ENCODE measurements at places on chromosomes 6 and 20. TPM values are rescaled to one million over a fixed set of nuclear protein-coding genes. Genes with fewer than 3 reads are reported as not detected.

LAMP5 gene
- total RNA-seq: 0.74 TPM

TMEM200A gene
- 3.9 TPM for total RNA-seq

ENPP3 gene
- 2.0 TPM for total RNA-seq

HLA-DQB1 gene
- 3.2 TPM for total RNA-seq

TSPO2 gene
- not detected for total RNA-seq

CLPSL2 gene
- total RNA-seq: not detected

CDC40 gene
- 17.4 TPM for total RNA-seq

TPBG gene
- 23.8 TPM for total RNA-seq

MAS1 gene
- total RNA-seq: 0.49 TPM

- H3K27me3 ChIP-seq: no peaks in the 10 kb centered on the region
- H3K27ac ChIP-seq: no peak overlapping the region
- no peaks in the 10 kb centered on the region for H3K4me1 ChIP-seq
- DNase-seq: no peak
- no peak overlapping the region for H3K4me3 ChIP-seq
- H3K36me3 ChIP-seq: no peaks in the 10 kb centered on the region
Measured at GRCh38 chr6:98678481-98678880, 155.9 kb upstream of the POU3F2 start.

GRCh38 chr6:56363796-56364430 is 116.5 kb upstream of the COL21A1 start:
- no peak for DNase-seq
- no peaks in the 10 kb centered on the region for H3K27me3 ChIP-seq
- no peak overlapping the region for H3K27ac ChIP-seq

DNA sequence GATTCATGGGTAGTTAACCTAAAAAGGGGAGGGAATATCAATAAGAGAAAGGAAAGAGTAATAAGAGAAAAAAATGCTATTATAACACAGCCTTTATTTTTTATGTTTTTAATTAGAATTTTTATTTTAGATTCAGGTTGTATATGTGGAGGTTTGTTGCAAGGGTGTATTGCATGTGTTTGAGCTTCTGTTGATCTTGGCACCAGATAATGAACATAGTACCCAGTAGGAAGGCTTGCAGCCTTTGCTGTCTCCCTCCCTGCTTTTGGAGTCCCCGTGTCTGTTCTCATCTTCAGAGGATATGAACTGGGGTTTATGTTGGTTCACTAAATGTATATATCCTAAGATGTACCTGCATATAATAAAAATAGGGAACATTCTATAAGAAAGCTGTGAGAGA is 250.0 kb downstream of the UST start:
- no peak for DNase-seq
- H3K27ac ChIP-seq: no peak overlapping the region
- H3K36me3 ChIP-seq: no peaks in the 10 kb centered on the region
- H3K4me3 ChIP-seq: no peak overlapping the region
- H3K27me3 ChIP-seq: no peaks in the 10 kb centered on the region
- no peaks in the 10 kb centered on the region for H3K4me1 ChIP-seq

DNA sequence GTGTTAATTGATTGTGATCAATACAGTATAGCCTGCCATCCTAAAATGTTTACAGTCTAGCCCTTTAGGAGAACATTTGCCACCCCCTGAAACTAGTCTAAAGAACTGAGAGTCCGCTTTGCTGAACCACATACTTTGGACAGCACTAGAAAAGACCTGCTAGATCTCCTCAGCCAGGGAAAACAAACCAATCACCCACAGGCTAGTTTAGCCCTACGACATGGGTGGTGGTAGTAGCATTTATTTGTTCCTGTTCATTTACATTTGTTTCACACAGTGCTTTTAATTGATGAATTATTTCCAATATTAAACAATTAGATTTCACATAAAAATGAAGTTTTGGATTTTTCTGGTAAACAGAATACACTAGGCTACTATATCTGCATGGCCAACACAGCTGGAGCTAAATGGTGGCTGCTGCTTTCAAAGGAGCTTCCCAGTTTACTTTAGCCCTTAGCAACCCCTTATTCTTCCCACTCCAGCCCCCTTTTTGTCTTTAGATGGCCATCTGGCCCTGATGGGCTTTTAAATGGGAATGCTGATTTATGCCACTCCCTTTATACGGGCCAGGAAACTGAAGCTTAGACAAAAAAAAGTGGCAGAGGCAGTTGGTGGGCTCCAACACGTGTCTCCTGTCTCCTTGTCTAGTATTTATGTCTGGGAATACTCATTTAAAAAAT is 72.4 kb downstream of the ADGRG6 start:
- H3K4me1 ChIP-seq: peaks cover 11% of the 10 kb centered on the region
- no peak for DNase-seq
- H3K27ac ChIP-seq: no peak overlapping the region

DNA sequence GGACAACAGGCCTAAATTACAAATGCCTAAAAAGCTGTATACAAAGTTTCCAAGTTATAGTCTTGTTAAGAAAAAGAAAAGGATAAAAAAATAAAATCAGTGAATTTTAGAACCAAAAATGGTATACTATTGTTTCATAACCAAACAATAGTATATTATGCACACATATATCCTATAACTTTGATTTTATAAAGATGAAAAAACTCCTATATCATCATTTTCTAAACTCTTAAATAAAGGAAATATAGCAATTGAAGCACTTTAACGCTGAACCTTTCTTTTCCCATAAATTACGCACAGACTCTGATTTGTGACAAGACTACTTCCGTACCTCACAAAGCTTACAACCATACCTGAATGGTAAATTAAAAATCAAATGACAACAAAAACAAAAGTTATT is 35.9 kb upstream of the MCM9 start:
- no peaks in the 10 kb centered on the region for H3K4me1 ChIP-seq
- H3K4me3 ChIP-seq: no peak overlapping the region
- H3K27ac ChIP-seq: no peak overlapping the region
- no peaks in the 10 kb centered on the region for H3K36me3 ChIP-seq
- DNase-seq: no peak

DNA sequence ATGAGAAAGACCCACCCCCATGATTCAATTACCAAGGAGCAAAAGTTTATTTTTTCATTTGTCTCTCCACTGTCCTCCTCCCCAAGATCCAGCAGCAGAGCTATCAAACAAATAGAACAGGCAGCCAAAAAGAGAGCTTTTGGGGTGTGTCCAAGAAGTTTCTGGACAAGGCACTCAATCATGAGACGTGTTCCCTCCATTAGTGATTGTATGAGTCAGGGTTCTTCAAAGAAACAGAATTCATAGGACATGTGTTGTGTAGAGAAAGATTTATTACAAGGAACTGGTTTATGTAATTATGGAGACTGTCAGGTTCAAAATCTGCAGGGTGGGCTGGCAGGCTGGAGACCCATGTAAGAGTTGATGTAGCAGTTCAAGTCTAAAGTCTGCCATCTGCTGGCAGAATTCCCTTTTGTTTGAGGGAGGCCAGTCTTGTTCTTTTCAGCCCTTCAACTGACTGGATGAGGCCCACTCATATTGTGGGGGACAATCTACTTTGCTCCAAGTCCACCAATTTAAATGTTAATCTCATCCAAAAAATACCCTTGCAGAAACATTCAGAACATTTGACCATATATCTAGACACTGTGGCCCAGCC is 248.1 kb upstream of the OPRM1 start:
- no peak overlapping the region for H3K4me3 ChIP-seq
- H3K4me1 ChIP-seq: no peaks in the 10 kb centered on the region
- H3K36me3 ChIP-seq: no peaks in the 10 kb centered on the region

- no peak overlapping the region for H3K27ac ChIP-seq
- DNase-seq: no peak
- no peaks in the 10 kb centered on the region for H3K36me3 ChIP-seq
- H3K4me3 ChIP-seq: no peak overlapping the region
- H3K27me3 ChIP-seq: no peaks in the 10 kb centered on the region
- no peaks in the 10 kb centered on the region for H3K4me1 ChIP-seq
Measured at GRCh38 chr6:138240476-138241245, 22.4 kb upstream of the PBOV1 start.

DNA sequence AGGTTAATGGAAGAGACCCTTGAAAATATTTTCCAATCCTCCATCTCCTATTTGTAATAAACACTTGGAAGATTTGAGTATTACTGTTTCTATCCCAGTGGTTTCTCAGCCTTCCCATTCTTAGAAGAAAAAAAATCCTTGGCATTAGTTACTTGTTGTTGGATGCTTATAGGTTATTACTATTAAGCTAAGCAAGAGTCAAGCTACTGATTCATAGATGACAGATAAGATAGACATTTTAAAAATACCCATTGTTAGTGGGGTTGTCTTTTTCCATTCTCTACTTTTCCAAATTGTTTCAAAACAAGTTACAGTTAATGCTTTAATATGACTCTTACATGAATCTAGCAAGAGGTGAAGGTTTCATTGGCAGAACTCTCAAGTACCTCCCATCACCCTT is 158.5 kb downstream of the HIVEP2 start:
- no peak for DNase-seq
- H3K4me1 ChIP-seq: no peaks in the 10 kb centered on the region
- H3K36me3 ChIP-seq: no peaks in the 10 kb centered on the region
- no peaks in the 10 kb centered on the region for H3K27me3 ChIP-seq

- H3K27me3 ChIP-seq: no peaks in the 10 kb centered on the region
- H3K36me3 ChIP-seq: peaks cover 28% of the 10 kb centered on the region
- no peak overlapping the region for H3K27ac ChIP-seq
- DNase-seq: no peak
- H3K4me3 ChIP-seq: no peak overlapping the region
- H3K4me1 ChIP-seq: peaks cover 14% of the 10 kb centered on the region
Measured at GRCh38 chr6:25112322-25112773, 166.8 kb upstream of the CARMIL1 start.

DNA sequence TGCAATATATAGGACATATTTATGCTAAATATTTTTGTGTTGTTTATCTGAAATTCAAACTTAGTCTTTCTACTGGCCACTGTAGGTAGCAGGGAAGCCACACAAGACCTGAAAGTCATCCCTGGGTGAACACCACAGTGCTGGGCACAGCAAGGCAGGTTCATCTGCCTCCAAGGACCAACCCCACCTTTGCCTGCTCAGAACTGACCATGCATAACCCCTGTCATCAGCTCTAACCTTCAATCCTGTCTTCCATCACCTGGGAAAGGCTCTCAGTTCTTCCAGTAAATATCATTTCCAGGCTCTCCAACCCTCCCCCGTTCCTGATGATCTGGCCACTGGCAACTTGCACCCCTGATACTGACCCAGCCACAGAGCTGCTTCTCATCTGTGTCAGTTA is 32.7 kb upstream of the CST7 start:
- H3K27me3 ChIP-seq: no peaks in the 10 kb centered on the region
- no peak overlapping the region for H3K4me3 ChIP-seq
- H3K36me3 ChIP-seq: no peaks in the 10 kb centered on the region
- no peak overlapping the region for H3K27ac ChIP-seq
- peaks cover 4% of the 10 kb centered on the region for H3K4me1 ChIP-seq
- no peak for DNase-seq

- DNase-seq: no peak
- H3K36me3 ChIP-seq: no peaks in the 10 kb centered on the region
- H3K4me1 ChIP-seq: no peaks in the 10 kb centered on the region
- H3K4me3 ChIP-seq: no peak overlapping the region
- H3K27me3 ChIP-seq: no peaks in the 10 kb centered on the region
Measured at GRCh38 chr6:64170316-64170715, 534.7 kb downstream of the PHF3 start.

DNA sequence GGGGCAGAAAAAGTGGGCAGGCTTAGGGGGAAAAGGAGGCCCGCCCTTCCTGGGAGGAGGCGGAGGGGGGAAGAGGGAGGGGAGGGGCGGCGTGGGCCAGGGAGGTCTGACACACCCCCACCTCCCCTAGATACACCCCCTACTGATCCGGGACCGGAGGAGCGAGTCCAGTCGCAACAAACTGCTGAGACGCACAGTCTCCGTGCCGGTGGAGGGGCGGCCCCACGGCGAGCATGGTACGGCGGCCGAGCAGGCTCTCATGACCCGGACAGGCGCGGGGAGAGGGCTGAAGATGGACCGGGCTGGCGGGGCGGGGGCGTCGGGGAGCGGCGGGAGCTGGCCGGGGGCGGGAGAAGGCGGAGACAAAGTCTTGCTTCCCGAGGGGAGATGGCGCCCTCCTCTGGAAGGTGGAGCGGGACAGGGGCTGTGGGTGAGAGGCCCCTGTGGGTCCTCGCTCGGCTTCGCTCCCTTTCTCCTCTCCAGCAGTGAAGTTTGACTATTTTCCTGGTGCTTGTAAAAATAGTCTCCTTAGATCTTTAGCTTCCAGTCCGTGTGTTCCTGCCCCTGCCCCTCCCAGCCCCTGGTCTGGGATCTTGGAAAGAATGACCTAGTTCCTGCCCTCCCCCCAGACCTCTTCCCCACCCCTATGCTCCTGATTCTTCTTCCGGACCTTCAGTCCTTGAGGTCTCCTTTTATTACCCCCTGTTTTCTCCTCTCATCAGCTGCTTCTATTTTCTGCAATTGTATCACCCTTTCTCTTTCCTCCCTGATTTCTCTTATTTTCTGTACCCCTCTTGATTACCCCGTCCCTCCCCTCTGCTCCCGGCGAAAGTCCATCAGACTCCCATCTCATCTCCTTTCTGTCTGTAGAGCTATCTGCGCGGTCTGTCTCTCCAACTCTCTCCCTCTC is 6.1 kb downstream of the SYNGAP1 start:
- H3K27me3 ChIP-seq: no peaks in the 10 kb centered on the region
- H3K27ac ChIP-seq: peak overlapping the region; percentile 96
- no peaks in the 10 kb centered on the region for H3K36me3 ChIP-seq
- peak overlapping the region; percentile 63 for H3K4me3 ChIP-seq

GRCh38 chr6:128738112-128738511 is 144.8 kb upstream of the LAMA2 start:
- no peaks in the 10 kb centered on the region for H3K27me3 ChIP-seq
- H3K27ac ChIP-seq: no peak overlapping the region
- no peak for DNase-seq
- no peaks in the 10 kb centered on the region for H3K4me1 ChIP-seq
- H3K36me3 ChIP-seq: no peaks in the 10 kb centered on the region

DNA sequence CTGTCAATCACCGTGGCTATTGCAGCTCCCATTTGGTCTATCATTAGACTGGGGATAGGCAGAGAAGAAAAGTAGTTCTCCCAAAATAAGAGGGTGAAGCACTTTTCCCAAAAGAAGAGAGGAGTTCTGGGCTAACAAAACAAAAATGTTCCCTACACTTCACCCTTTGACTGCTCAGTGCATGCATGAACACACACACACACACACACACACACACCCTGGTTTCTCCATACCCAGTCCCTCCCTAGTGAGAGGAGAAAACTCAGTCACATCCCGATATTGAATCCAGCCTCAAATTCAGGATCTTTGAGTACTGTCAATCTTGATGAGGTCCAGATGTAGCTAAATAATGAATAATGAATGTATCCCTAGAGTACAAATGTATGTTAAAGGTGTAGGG is 4.6 kb upstream of the TBPL1 start:
- H3K36me3 ChIP-seq: no peaks in the 10 kb centered on the region
- DNase-seq: no peak
- no peak overlapping the region for H3K4me3 ChIP-seq
- no peak overlapping the region for H3K27ac ChIP-seq

DNA sequence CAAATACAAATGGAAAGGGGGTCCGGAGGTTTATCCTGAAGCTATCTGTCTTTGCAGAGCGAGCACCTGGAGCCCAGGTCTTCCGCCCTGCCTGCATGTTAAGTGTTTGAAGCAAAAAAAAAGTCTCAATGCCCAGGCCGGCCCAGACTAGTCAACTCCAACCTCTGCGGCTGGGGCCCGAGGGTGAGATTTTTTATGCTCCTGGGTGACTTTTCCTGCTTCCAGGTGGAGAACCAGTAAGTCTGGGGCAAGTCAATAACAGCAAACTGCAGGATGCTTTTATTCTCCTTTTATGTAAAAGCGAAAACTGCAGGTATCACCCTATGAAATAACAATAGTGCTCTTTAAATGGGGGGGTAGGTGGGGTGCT is 2.0 kb upstream of the ZBP1 start:
- H3K4me1 ChIP-seq: peaks cover 16% of the 10 kb centered on the region
- H3K27me3 ChIP-seq: no peaks in the 10 kb centered on the region
- H3K4me3 ChIP-seq: no peak overlapping the region
- no peak overlapping the region for H3K27ac ChIP-seq
- no peak for DNase-seq
- H3K36me3 ChIP-seq: no peaks in the 10 kb centered on the region
